ENCODE measurements at places on chromosomes 5 and 9.
A peak's percentile ranks its signal among the peaks of the same experiment; 100 is the strongest.

- no peak for DNase-seq
These were observed 3.4 kb downstream of the GARNL3 start for GRCh38 chr9:127267793-127268525.

DNA sequence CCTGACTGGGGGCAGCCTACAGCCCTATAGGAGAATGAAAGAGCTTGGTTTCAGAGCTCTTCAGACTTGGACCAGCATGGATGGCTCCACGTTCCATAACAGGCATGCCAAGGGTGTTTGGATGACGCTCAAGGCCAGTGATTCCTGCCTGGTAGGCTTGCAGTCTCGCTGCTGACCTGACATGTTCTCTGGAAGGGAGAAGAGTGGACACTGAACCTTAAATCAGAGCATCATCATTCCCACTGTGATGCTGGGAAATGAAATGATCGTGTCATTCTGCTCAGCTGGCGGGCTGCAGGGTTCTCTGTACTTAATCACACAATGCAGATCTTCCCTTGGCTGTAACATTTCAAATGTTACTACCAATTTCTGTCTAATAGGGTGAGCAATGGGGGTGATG lies 57.0 kb downstream of the CFAP90 start:
- no peak for DNase-seq

DNA sequence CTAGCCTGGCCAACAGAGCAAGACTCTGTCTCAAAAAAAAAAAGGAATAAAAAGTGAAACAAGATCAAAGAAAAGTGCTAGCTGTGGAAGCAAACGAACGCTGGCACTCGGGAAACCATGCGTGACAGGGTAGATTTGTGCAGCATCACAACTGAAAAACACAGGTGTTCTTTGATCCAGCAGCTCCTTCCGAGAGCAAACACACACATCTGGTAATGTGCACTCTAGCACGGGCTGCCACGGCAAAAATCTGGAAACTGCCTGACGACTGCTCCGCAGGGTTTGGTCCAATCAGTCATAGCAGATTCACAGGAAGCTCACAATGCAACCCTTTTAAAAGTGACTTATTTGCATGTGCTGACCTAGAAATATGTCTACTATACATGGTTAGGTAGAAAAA lies 80.0 kb downstream of the SYK start:
- no peak for DNase-seq

DNA sequence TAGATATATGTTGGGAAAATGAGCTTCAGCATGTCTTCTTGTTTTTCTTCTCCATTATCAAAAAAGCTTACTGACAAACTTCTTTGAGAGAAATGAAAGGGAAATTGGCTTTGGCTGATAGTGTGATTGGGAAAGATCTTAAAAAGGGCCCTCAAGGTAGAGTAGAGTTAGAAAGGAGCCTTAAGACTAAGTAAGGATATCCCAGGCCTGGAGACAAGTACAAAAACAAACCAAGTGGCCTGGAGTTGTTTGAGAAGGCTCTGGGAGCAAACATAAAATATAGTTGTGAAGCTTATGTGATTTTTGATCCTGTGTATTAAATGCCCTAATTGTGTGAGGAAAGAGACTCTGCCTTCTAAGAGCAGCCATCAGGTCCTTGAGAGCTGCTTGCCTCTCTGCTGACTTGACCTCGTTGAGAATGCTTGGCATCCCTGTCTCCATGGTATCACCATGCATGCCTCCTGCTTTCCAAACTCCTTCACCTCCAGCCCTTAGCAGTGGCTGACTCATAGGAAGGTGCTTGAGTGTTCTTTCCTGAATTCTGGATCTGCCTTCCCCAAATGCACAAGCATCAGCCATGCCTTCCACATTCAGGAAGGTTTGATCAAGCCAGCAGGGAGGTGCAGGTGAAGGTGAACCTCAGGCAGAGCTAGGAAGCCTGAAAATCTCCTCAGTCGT lies 78.9 kb downstream of the SMARCA2 start:
- no peak for DNase-seq

- DNase-seq: peak; percentile 47
These were observed 2.8 kb downstream of the ST8SIA4 start for GRCh38 chr5:100900142-100900795.

DNA sequence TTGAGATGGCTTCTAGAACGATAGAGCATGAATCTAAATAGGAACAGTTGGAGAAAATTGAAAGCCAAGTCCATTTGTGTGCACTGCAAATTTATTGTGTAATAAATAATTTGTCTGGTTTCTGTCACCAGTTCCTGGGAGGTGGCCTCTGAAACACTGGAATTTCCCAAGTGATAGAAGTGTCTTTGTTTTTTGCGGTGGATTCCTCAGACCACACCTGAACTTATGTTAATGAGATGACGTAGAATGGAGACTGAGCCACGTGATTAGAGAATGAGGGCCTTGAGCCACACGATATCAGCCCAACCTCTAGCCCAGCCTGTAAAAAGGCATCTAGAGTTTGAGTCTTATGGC lies 105.1 kb downstream of the MSX2 start:
- DNase-seq: no peak

DNA sequence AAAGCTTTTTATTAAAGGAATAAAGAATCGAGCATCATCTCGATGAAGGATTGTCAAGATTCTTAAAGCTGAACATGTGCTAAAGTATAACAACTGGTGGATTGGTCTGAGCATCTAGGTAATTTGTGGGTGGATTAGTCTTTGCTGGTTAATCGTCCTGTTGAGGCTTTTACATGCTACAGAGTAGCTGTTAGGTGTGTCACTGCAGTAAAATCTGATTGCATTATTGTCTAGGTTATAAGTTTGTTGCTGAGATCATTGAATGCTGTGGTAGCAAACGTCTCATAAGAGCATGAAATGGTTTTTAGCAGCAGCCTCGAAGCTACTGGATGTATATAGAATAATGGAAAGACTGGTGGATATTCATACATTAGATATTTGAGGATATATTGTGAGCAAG lies 7.2 kb downstream of the FBXO38 start:
- no peak for DNase-seq

GRCh38 chr5:58266402-58266801 lies 193.5 kb downstream of the PLK2 start:
- no peak for DNase-seq

DNA sequence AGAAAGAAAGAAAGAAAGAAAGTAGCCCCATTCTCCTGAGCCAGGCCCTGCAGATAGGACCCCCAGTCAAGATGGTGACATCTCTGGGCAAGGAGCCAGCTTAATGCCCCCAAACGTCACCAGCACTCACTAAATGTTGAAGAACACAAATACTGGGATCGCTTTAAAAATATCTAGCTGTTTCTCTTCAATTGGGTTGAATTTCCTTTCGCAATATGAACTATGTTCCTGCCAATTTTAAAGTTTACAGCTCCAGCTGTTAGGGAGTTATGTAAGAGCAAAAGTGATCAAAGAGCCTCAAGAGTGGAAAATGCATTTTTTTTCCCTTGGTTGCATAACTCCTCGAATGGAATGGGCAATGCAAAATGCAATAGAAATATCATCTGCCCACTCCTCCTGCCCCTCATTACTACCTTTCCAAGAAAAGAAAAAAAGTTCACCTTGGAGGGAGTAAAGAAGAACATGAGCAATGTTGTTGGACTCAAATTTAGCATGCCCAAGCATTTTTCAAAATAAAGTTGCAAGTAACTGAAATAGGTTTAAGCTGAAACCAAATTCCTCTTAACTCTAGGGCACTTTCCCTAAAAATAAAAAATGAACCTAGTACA lies 244.2 kb upstream of the PIK3R1 start:
- no peak for DNase-seq

DNA sequence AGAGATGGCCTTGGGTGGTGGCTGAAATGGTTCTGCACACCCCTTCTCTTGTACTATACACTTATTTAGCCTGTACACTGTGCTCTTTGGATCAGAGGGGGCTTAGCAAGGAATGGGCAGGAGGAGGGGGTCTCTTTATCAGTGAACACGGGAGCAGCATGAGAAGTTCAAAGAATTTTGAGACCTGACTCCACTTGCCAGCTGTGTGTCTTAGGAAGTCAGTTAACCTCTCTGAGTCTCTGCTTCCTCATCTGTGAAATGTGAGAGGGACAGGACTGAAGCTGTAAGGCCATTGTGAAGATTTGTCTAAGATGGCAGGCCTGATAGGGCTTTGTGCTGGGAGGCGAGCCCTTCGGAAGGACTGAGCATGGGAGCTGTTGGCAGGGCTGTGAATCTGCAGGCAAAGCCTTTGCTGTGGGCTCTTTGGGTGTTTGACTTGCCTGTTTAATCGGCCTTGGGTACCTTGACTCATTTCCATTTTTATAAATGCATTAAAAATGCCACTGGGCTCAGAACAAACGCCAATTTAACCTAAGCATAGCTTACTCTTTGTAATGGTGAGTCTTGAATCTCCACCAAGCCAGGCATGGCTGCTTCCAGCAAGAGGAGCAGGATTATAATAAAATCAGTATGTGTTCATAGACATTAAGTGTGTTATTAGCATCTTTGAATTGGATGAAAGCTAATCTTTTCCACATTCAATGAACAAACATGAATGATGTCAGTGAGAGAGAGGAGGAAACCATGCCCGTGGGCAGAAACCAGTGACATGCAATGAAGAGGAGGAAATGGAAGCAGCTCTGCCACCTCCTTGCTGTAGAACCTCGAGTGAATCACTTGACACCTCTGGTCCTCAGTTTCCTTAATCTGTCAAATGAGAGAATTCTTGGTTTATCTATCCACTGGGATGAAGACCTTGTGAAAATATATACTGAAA lies 89.4 kb downstream of the MACROH2A1 start:
- DNase-seq: no peak

- no peak for DNase-seq
These were observed 347.4 kb downstream of the SH3GL2 start for GRCh38 chr9:17926246-17926645.

GRCh38 chr9:93955111-93955980 lies at the start of gene BARX1:
BARX1 (minus strand) TSS chr9:93955355; CDS start chr9:93955146, 209 bp downstream.
- peak; percentile 42 for DNase-seq

GRCh38 chr5:35855187-35855586 lies 1.5 kb upstream of the IL7R start:
- no peak for DNase-seq

- DNase-seq: no peak
These were observed 1.6 kb upstream of the TNIP1 start for GRCh38 chr5:151082282-151082902.

DNA sequence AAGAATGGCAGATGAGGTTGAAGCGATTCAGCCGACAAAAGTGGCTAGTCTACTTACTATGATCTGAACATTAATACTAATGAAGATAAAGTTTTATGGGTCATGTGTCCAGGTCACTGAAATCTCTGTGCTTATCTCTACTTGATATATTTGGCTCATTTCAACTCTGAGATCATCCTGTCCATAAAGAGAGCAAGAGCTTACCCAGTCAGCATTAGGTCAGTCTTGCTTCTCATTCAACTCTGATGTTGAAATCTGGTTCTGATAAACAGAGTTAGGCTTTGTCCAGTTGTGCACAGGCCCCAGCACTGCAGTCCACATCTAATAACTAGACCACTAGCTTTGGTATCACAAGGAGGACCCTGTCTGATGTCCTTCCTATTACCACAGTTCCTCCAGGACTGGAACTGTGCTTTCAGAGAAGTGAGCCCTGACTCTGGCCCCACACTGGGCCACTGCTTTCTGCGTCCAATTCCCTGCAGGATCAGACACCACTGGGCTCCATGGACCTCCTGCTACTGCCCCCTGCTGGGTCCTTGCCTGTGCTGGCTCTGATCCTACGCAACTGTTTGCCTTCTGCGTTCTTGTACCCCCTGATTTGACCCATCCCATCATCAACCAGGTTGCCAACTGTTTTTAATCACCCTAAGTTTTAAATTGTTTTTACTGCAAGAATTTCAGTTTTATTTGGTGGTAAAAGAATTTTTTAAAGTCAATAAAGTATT lies 23.7 kb upstream of the FAM120A start:
- DNase-seq: no peak

DNA sequence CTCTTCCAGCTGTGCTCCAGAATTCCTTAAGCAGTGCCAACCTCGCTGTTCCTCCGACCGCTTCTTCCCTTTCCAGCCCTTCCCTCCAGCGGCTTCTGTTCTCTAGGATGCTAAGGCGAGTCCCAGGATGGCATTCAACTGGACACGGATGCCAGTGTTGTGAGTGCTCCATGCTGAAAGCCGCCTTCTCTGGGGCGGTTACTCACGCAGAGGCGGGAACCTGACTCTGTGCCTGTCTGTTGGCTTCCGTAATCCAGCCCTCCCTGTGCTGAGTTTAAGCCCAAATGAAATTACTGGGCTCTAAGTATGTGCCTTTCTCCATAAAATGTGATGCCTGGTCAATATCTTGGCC lies 20.2 kb downstream of the COL5A1 start:
- no peak for DNase-seq

- no peak for DNase-seq
These were observed 189.8 kb upstream of the TRIM32 start for GRCh38 chr9:116497095-116497890.

DNA sequence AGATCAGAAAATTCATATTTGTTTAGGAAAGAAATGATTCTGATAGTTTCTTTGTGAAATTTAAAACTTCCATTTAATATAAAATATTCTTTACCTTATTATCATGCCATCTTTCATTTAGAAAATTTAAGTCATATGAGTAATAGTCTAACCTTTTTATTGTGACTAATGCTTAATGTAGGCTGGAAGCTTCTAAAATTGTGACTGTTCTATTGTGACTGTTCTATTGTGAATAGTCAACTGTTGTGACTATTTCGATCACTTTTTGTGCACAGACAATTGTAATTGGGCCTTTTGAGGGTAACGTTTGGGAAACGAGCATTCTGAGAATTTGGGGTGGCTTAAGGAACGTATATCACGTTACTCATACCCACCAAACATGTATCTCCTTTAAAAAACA lies 100.0 kb downstream of the PARP8 start:
- DNase-seq: no peak

DNA sequence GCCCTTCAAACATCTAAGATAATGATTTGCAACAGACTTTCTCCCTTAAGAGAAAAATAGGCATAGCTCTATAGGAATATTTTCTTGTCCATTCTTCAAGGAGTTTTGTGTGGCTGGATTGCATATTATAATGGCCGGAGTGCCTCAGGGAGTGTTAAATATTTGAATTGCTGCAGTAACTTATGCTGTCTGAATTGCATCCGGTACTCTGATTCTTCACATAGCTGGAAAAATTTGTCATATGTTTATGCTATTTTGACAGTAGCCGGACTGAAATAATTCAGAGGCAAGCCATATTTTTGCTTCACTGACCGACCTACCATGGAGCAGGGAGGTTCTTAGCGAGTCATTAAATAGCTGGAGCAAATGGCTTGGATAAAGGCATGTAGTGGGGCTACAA lies 621.0 kb downstream of the ACTL7B start:
- DNase-seq: no peak

GRCh38 chr5:94181895-94182294 lies 436.5 kb downstream of the KIAA0825 start:
- no peak for DNase-seq

GRCh38 chr9:120837921-120838320 lies 4.8 kb downstream of the PSMD5 start:
- DNase-seq: no peak

- DNase-seq: peak; percentile 26
These were observed at the start of gene PCDHB9 for GRCh38 chr5:141186897-141187512. PCDHB9 (plus strand) TSS chr5:141187161; CDS start chr5:141187319, 158 bp downstream.

DNA sequence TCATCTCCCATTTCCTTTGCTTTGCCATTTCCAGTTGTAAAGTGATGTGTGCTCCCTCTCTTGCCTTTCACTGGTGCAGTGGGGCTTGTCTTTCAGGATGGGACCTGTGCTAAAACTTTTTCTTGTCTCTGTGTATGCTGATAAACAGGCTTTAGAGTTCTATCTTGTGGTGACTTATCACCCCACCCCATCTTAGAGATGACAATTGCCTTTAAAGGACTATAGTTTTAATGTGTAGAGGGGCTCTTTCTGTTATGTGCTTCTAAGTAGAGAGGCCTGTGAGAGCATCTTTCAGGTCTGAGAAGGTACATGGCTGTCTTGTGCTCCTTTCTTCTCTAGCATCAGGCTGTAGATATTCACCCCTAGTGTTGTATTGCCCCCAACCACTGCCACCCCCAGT lies 21.9 kb downstream of the MAN2A1 start:
- DNase-seq: no peak

Data from stimulated activated CD4-positive, alpha-beta T cell treated with anti-CD3 and anti-CD28 coated beads, Interleukin-4, amount 100 ng/mL, for 1 hour (primary cell).